ENCODE measurements at places on chromosomes 4 and X.

DNA sequence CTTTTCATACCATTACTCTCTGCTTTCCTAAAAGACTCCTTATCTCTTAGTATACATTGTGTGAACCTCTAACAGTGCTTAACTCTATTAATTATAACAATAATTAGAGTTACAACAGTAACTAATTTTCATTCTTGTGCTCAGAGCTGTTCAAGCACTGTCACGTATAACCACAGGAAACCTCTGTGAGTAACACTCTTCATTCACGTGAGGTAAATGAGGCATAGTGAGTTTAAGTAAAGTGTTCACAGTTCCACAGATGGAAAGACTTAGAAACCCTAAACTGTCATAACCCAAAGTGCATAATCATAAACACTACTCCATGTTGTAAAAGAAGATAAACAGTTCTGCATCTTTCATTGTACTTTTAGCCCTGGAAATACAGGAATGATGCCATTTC, 222.4 kb downstream of the CCSER1 start:
- no peak for DNase-seq

DNA sequence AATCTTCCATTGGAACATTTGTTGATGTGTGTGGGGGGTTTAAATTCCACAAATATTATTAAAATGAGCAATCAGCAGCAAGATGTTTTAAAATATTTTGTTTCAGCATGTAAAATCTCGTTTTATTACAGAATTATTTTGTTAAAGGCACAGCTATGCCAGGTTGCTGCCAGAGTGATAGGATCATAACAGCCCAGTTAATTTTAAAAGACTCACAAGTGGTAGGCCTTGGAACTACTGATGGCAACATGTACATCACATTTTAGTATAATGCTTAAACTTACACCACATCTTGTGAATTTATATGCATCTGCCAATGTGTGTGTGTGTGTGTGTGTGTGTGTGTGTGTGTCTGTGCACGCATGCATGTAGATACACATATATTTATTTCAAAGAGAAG, 97.8 kb upstream of the SPRY1 start:
- DNase-seq, result no peak

DNA sequence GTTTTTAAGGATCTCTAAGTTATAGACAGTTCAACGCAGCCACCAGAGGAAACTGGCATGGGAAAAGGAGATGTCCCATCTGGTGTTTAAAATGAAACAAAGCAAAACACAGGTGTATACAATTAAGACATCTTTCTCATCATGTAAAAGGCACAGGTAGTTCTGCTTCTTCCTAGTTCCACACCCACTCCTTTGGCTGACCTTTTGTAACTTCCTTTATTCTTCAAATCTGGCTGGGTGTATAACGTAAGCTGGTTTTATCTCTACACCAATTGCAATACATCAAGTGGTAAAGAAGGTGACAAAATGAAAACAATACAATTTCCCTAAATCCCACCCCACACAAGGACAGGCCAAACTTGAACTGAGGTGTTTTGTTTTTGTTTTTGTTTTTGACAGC, 27.3 kb upstream of the FBXW7 start:
- DNase-seq, result no peak

DNA sequence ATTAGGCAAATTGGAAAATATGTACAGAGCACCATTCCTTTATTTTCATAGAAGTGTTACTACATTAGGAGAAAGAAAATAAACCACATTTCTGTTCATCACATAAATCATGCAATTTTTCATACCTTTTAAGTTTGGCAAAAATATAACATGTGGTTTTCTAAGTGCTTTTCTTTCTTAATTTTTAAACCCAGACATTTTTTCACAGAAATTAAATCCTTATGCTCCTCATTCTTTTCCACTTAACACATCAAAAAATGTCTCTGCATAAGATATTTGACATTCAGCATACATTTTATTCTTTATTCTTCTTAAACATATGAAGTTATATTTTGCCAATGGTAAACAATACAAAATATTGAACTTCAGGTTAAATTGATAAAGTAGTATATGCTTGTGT, 826.6 kb upstream of the SLIT2 start:
- no peak for DNase-seq

DNA sequence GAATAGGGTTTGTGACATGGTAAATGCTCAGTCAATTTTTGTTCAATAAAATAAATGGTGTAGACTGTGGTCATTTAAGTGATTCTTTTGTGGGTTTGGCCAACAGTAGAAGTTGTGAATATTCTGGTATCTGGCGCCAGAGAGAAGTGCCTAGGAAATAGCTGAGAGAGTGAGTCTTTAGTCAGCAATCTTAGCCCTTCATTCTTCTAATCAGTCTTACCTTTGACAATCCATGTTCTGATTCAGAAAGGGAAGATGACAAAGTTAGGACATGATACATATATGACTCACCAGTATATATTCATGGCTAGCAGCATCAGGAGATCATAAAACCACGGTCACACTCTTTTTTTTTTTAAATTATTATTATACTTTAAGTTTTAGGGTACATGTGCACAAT, 141.8 kb upstream of the PCDH18 start:
- DNase-seq, result no peak

DNA sequence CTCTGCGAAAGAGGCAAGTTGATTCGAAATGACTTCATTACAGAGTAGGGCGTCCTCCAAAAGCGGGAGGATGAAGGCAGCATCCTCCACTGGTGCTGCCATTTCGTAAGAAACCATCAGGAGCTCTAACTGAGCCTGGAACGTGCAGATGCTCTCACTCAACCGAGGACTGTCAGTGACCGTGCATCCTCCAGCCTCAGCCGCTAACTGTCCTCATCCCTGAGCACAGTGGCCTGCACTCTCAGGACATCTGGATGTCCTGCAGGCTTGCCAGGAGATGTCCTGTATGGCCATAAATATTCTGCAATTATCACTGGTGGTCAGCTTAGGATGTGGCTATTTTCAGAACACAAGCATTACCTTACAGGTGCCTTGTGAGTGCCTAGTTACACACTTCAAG, 107.1 kb upstream of the ADRA2C start:
- no peak for DNase-seq

DNA sequence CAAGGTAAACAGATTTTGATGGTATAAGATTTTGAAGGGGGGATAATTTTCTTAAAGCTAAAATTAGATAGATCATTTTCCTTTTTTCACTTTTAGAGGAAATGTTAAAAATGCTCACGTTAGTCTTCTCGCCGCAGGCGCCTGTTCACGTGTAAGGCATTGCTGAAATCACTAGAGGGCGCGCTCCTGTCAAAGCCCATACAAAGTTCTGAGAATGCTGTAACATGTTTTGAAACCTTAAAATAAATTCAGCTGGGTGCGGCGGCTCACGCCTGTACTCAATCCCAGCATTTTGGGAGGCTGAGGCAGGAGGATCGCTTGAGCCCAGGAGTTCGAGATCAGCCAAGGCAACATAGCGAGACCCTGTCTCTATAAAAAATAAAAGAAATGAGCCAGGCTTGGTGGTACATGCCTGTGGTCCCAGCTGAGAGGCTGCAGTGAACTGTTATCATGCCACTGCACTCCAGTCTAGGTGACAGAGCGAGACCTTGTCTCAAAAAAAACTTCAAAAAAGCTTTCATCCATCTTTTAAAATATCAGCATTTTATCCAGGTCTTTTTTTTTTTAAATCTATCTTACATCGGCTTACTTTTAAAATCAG, 138.0 kb downstream of the RBMX2 start:
- no peak for DNase-seq

DNA sequence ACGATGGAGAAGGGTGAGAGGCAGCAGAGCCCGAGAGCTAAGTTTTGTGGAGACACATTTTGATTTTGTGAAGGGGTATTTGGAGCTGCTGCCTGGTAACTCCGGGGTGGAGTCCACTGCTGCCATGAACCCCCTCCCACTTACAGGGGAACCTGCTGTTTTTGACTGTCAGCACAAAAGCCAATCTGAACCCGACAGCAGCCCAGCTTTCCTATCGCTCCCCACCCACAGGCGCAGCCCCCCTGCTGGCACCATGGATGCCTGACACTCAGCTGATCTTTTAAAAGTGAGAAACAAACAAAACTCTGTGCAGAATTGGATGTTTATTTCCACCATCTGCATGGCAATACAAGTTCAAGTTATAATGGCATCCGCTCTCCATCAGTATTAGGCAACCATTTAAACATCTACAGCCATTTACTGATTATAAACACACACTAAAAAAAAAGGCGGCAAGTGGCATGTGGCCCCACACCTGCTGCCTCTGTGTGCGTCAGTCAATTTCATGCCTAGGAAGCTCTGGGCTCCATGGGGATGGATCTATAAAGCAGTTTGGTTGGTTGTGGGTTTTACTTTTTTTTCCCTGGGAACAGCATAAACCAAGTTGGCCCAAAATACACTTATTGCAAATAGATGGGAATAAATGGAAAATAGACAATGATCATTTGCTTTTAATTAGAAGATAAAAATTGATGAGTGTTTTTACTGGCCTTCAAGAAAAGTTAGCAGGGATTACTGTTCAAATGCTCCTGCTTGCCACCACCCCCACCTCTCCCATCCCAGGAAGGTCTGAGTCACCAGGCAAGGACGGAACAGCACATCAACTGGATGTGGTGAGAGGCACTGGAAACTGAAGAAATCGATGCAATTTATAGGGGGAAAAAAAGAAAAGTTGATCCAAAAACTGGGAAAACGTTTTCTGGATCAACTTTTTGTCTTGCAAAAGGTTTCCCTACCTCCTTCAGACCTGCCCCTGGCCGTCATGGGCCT, 46.0 kb downstream of the SEPSECS start:
- DNase-seq, result no peak
